ENCODE measurements at places on chromosomes 6 and 20. TPM values are rescaled to one million over a fixed set of nuclear protein-coding genes. Genes with fewer than 3 reads are reported as not detected.

Gene RAET1L
- total RNA-seq = 1.1 TPM

Gene RIMS1
- total RNA-seq = 0.81 TPM

Gene SAMD5
- total RNA-seq = 1.2 TPM

Gene CEP162
- 2.3 TPM for total RNA-seq

Gene MAS1L
- not detected for total RNA-seq

Gene HLA-C
- total RNA-seq = 219 TPM

Gene SLC35D3
- not detected for total RNA-seq

Gene NRN1
- not detected for total RNA-seq

Gene PSMA7
- total RNA-seq = 808 TPM

- no peaks in the 10 kb centered on the region for H3K4me1 ChIP-seq
- peaks cover 34% of the 10 kb centered on the region for H3K27me3 ChIP-seq
- no peaks in the 10 kb centered on the region for H3K36me3 ChIP-seq
- no peak for DNase-seq
These were observed 28.6 kb downstream of the GPX5 start for GRCh38 chr6:28553986-28554881.

GRCh38 chr6:73932866-73933265, 236.9 kb downstream of the CD109 start:
- no peaks in the 10 kb centered on the region for H3K36me3 ChIP-seq
- no peak for DNase-seq
- H3K27ac ChIP-seq = no peak overlapping the region

DNA sequence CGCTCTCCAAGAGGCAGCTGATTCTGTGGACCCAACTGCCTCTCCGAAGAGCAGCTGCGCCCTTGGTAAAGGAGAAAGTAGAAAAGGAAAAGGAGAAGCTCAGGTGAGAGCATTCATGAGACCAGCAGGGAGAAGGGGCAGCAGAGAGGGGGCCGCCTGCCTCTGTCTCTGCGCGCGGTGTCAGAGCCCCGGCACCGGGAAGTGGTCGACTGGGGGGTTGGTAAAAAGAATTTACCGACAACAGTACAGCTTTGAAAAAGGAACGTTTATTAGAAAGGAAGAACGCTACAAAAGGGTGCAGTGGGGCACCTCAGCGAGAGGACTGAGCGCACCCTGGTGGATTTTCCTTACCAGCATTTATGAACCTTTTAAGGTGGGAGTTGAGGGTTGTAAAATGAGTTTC, 61.9 kb downstream of the GPR6 start:
- H3K4me3 ChIP-seq = peak overlapping the region; percentile 73
- H3K4me1 ChIP-seq = peaks cover 5% of the 10 kb centered on the region
- H3K36me3 ChIP-seq = no peaks in the 10 kb centered on the region
- no peak overlapping the region for H3K27ac ChIP-seq
- H3K27me3 ChIP-seq = no peaks in the 10 kb centered on the region

GRCh38 chr20:46559685-46560440, 9.4 kb upstream of the OCSTAMP start:
- H3K27ac ChIP-seq = no peak overlapping the region
- H3K27me3 ChIP-seq = no peaks in the 10 kb centered on the region
- H3K4me3 ChIP-seq = no peak overlapping the region
- H3K4me1 ChIP-seq = peaks cover 30% of the 10 kb centered on the region
- no peaks in the 10 kb centered on the region for H3K36me3 ChIP-seq

DNA sequence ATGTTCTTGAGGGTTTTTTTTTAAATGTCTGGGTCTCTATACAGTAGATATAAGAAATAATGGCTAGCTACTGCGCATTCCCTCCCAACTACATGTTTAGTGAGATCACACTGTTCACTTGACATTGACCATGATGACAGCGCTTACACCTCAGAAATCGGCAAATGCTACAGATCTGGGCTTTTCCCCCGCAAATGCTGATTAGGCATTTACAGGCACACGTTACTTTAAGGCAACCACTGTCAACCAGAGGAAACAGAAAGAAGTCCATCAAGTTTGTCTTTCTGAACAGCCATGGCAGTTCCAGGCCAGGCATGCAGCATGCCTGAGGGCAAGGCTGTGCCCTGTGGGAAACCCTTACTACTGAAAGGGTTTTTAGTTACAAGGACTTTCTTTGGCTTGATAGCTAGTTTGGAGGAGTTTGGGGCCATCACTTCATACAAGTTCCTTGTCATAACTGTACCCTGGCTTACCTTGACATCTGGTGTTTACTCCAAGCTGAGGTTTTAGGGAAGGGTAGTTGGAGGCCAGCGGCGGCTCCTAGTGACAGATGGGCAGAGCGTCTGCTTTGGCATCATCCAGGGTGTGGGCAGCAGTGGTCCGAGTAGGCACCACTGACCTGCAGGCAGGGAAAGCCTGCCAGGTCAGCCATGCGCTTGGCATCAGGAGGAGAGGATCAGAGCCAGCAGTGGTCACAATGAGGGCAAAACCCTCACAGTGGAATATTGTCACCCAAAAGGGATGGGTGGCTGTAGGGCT, 43.0 kb downstream of the CFAP61 start:
- H3K36me3 ChIP-seq = no peaks in the 10 kb centered on the region
- H3K27ac ChIP-seq = no peak overlapping the region
- peaks cover 73% of the 10 kb centered on the region for H3K27me3 ChIP-seq
- H3K4me3 ChIP-seq = no peak overlapping the region
- no peak for DNase-seq

- H3K27me3 ChIP-seq = no peaks in the 10 kb centered on the region
- H3K36me3 ChIP-seq = no peaks in the 10 kb centered on the region
- H3K4me3 ChIP-seq = no peak overlapping the region
- peaks cover 21% of the 10 kb centered on the region for H3K4me1 ChIP-seq
- DNase-seq = no peak
These were observed 58.4 kb downstream of the SYTL3 start for GRCh38 chr6:158708239-158708638.

- no peak for DNase-seq
- no peaks in the 10 kb centered on the region for H3K36me3 ChIP-seq
- H3K27ac ChIP-seq = no peak overlapping the region
These were observed 4.5 kb downstream of the KIAA1755 start for GRCh38 chr20:38256021-38256420.

- H3K27ac ChIP-seq = no peak overlapping the region
- H3K4me3 ChIP-seq = no peak overlapping the region
- peaks cover 21% of the 10 kb centered on the region for H3K4me1 ChIP-seq
- no peak for DNase-seq
These were observed 130.6 kb downstream of the CEP57L1 start for GRCh38 chr6:109225946-109226345.

- H3K36me3 ChIP-seq = no peaks in the 10 kb centered on the region
- DNase-seq = no peak
- H3K4me1 ChIP-seq = no peaks in the 10 kb centered on the region
These were observed 36.2 kb downstream of the SUN5 start for GRCh38 chr20:32967961-32968457.

GRCh38 chr6:75794954-75795739, 46.1 kb downstream of the MYO6 start:
- H3K4me1 ChIP-seq = peaks cover 6% of the 10 kb centered on the region
- no peak overlapping the region for H3K4me3 ChIP-seq
- no peaks in the 10 kb centered on the region for H3K36me3 ChIP-seq
- H3K27ac ChIP-seq = no peak overlapping the region
- no peaks in the 10 kb centered on the region for H3K27me3 ChIP-seq

- no peak overlapping the region for H3K27ac ChIP-seq
- H3K27me3 ChIP-seq = no peaks in the 10 kb centered on the region
- DNase-seq = no peak
- H3K4me1 ChIP-seq = no peaks in the 10 kb centered on the region
- no peak overlapping the region for H3K4me3 ChIP-seq
These were observed 306.4 kb upstream of the RNF217 start for GRCh38 chr6:124655866-124656265.

DNA sequence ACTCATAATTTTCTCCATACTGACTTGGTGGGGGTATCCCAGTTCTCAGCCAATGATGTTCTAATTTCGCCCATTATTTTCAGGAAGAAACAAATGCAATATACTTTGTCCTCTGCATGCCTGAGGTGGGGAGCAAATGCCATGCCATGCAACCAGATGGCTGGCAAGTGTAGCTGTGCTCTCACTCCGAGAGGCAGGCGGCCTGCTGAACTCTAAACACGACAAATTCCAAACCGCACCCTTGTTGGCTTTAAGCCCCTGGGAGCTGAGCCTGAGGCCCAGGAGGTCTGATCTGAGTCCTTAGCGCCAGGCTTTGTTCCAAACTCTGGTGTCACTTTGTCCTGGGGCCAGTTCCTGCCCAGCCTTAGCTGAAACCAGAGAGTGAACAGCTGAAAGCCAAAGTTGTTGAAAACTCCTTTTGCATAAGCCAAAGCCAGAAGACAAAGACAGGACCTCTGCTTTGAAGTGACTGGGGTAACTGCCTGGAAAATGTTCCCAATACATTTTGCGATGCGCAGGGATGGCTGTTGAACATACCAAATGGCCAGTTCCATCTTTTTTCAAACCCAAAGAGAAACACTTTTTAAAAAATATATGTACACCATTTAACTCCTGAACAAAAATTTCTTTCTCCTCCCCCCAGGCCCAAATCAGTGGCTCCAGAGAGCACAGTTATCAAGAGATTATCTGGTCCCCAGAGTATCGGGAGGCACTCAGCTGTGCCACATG, 46.2 kb downstream of the TTI1 start:
- H3K27ac ChIP-seq = peak overlapping the region; percentile 94
- no peaks in the 10 kb centered on the region for H3K27me3 ChIP-seq
- H3K36me3 ChIP-seq = peaks cover 19% of the 10 kb centered on the region

DNA sequence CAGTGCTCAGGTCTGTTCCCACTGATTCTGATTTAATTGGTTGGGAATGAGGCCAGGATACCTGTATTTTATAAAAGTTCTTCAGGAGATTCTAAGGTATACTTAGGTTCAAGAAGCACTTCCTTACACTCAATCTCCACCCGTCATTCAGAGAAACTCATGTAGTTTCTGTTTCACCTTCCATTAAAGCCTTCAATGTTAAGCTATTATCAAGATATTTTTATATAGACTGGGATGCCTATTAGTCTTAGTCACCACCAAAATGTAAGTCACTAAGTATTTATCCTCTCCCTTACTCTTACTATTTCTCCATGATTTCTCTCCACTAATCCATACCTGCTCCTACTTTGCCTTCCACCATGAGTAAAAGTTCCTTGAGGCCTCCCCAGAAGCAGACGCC, 38.1 kb upstream of the GCLC start:
- H3K27ac ChIP-seq = no peak overlapping the region
- no peaks in the 10 kb centered on the region for H3K27me3 ChIP-seq
- H3K4me3 ChIP-seq = no peak overlapping the region
- H3K4me1 ChIP-seq = no peaks in the 10 kb centered on the region
- DNase-seq = peak; percentile 34

DNA sequence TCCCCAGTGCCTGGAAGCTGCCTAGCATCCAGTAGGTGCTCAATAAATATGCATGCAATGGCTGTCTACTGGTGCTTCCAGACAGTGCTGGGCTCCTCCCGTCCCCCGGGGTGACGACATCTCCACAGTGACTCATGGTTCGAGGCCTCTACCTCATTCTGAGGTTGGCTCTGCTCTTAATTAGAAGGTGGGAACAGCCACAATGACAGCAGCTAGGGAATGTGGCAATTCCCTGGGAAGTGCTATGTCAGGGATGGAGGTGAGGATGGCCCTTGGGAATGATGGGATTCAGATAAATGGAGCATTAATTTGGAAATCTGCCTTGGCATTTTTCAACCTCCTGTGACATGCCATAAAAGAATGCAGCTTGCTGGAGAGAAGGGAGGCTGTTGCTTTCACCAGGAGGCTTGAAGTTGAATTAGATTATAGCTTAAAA, 43.5 kb upstream of the NFATC2 start:
- H3K4me1 ChIP-seq = peaks cover 8% of the 10 kb centered on the region
- no peaks in the 10 kb centered on the region for H3K36me3 ChIP-seq
- H3K4me3 ChIP-seq = no peak overlapping the region
- no peaks in the 10 kb centered on the region for H3K27me3 ChIP-seq
- DNase-seq = peak; percentile 65

GRCh38 chr20:61579908-61580307, 327.8 kb downstream of the CDH4 start:
- peaks cover 23% of the 10 kb centered on the region for H3K27me3 ChIP-seq
- H3K4me3 ChIP-seq = no peak overlapping the region
- no peaks in the 10 kb centered on the region for H3K4me1 ChIP-seq
- DNase-seq = no peak

GRCh38 chr6:39599973-39600372, 125.2 kb downstream of the KIF6 start:
- no peak for DNase-seq
- no peak overlapping the region for H3K4me3 ChIP-seq
- 0 out of 2 replicates have a peak, but pooled peaks cover 9% of the 10 kb centered on the region for H3K27me3 ChIP-seq
- no peaks in the 10 kb centered on the region for H3K36me3 ChIP-seq
- H3K4me1 ChIP-seq = no peaks in the 10 kb centered on the region

DNA sequence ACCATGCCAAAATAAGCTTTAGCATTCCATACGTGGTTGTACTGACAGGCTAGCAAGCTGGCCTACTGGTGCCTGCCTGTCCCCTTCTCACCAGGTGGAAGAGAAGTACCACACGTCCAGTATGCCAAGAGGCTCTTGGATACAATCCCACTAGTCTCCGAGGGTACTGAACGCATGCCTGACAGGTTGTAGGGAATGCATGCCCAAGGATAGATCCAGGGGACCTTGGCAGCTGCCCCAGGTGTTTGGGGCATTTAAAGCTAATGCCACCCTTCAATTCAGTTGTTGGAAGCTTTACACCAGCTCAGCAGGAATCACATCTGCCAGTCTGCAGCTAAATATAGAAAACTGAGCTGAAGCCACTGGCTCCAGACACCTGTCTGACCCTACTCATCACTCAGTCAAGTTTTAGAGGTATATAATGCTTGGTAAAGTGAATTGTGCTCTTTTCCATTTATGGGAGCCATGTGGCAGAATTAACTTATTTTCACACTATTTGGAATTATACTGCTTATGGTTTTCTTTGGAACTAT, 4.9 kb downstream of the TUBB2B start:
- DNase-seq = no peak
- no peak overlapping the region for H3K4me3 ChIP-seq
- H3K36me3 ChIP-seq = no peaks in the 10 kb centered on the region
- H3K4me1 ChIP-seq = peaks cover 11% of the 10 kb centered on the region

- no peak overlapping the region for H3K27ac ChIP-seq
- no peaks in the 10 kb centered on the region for H3K27me3 ChIP-seq
- H3K36me3 ChIP-seq = no peaks in the 10 kb centered on the region
- no peak overlapping the region for H3K4me3 ChIP-seq
These were observed 272.0 kb downstream of the ARID1B start for GRCh38 chr6:157049133-157049532.

DNA sequence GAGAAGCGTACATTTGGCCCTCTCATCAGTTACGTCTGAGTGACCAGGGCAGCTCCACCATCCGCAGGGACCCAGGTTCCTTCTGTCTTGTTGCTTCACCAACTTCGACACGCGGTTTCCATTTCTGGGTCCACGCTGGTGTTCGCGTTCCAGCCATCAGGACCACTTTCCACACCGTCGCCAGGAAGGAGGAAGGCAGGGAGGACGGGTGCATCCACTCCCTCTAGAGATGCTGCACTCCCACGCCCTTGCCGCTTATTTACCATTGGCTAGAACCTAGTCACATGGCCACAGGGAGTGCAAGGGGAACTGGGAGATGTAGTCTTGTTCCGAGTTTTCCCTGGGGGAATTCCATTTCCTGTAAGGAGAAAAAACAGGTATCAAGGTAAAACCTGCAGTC, 33.2 kb upstream of the SNX9 start:
- H3K4me3 ChIP-seq = no peak overlapping the region
- H3K36me3 ChIP-seq = no peaks in the 10 kb centered on the region
- H3K4me1 ChIP-seq = no peaks in the 10 kb centered on the region
- H3K27me3 ChIP-seq = no peaks in the 10 kb centered on the region
- no peak for DNase-seq
